ENCODE measurements at places on chromosomes 4 and X.

DNA sequence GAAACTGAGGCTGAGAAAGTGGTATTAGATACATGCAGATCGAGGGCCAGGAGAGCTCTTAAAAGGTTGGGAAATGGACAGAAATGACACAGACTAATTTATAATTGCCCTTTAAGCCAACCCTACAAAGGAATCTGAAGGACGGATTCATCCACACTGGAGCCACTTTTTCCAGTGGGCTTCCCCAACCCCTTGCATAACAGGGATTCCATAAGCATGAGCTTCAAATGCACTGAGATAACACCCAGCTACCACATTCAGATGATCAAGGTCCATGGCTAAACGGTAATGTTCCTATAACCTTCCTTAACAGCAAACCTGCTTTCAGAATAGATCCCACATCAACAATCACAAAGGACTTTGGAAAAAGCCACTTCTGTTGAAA, 34.2 kb downstream of the PLAC1 start:
- DNase-seq, result no peak

DNA sequence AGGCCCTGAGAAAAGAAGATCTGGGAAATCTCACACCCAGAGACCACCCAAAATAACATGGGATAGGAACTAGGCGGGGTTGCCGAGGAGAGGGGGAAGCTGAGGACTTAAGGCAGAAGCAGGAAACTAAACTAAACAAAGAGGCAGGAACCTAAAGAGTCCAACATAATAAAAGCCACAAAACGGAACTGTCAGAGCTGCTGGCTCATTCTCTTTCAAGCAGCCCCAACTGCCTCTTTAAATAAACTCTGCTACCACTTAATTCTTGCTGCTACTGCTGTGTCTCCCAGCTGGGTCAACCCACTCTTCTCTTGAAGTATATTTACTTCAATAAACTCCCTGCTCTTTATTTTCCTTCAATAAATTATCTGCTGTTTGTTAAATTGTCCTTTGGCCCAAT, 44.5 kb downstream of the MAGEB16 start:
- no peak for DNase-seq

DNA sequence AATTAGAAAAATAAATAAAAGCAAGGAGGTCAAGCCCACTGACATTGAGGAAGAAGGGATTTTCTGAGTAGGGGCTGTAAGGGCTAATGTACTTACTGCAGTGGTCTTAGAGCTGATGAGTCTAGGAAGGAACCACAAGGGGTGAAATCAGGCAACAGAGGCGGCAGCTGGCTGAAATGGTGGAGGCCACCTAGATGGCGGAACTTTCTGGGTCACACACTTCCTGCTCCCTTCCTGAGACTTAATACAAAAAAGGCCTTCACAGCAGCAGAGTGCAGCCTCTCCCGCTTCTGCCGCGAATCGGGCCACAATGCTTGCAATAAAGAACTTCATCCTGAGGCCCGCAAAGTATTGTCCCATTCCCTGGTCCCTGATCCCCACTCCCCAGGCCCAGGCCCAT, 15.4 kb downstream of the SNX12 start:
- no peak for DNase-seq

- no peak for DNase-seq
Measured at GRCh38 chr4:145513020-145513621, 31.5 kb downstream of the SMAD1 start.

DNA sequence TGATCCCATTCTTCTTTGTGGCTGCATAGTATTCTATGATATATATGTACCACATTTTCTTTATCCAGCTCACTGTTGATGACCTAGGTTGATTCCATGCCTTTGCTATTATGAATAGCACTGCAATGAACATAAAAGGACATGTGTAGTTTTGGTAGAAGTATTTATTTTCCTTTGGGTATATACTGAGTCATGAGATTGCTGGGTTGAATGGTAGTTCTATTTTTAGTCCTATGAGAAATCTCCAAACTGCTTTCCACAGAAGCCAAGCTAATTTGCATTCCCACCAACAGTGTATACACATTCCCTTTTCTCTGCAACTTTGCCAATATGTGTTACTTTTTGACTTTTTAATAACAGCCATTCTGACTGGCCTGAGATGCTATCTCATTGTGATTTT, 278.3 kb downstream of the PCDH18 start:
- DNase-seq, result no peak

DNA sequence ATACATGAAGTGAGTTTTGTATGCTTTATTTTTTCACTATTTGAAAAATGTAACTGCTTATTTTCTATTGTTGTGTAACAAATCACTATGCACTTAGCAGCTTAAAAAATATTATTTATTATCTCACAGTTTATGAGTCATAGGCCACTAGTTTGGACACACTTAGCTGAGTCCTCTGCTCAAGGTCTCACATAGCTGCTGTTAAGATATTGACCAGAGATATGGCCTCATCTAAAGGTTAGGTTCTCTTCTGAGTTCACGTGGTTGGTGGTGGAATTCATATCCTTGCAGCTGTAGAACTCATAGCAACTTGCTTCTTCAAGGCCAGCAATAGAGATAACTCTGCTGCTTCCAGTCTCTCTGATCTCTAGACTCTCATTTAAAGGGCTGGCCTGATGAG, 534.4 kb downstream of the SPRY1 start:
- DNase-seq, result no peak

DNA sequence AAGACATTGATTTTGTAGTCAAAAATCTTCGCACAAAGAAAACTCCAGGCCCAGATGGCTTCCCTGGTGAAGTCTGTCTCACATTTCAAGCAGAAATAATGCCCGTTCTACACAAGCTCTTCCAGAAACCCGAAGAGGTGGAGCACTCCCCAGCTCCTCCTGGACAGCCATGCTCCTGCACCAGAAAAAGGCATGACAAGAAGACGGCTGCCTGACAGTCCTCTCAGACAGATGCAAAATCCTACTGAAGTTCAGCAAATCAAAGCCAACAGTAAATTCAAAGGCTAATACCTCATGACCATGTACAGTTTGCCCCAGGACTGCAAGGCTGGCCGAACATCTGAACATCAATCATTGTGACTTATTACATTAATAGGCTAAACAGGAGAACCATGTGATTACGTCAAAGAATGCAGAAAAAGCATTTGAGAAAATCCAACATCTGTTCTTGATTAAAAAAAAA, 30.8 kb upstream of the MXD4 start:
- DNase-seq, result no peak

DNA sequence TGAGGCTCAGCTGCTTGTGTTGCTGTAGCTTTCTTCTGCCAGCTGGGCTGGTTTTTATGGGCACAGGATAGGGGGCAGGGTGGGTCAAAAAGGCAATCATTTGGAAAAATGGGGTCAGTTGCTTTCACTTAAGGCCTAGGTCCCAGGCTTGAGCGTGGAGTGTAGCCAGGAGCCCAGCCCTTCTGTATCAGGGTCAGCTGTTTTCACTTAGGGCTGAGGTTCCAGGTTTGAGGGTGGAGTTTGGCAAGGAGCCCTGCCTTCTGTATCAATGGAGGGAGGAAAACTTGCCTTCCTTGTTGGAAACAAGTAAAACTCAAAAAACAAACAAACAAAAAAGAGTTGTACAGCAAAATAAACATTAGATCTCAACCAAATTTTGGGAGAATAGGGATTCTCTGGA, 37.0 kb upstream of the UGT8 start:
- DNase-seq, result no peak

DNA sequence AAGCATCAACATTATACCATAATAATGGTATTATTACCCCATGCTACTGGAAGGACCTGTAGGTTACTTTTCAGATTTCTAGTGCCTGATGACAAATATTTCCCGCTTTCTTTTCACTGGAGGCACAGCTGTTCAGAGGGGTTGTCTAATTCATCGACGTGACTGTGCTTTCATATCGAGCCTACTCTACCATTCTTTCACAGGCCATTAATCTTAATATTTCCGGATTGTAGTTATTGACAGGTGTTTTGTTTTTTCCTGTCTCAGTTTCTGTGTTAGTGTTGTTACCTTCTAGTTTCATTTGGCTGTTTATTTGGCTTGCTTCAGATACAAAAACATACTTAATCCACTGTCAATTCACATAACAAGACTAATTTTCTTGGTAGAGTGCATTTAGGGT, 330.9 kb downstream of the SPOCK3 start:
- DNase-seq, result no peak

DNA sequence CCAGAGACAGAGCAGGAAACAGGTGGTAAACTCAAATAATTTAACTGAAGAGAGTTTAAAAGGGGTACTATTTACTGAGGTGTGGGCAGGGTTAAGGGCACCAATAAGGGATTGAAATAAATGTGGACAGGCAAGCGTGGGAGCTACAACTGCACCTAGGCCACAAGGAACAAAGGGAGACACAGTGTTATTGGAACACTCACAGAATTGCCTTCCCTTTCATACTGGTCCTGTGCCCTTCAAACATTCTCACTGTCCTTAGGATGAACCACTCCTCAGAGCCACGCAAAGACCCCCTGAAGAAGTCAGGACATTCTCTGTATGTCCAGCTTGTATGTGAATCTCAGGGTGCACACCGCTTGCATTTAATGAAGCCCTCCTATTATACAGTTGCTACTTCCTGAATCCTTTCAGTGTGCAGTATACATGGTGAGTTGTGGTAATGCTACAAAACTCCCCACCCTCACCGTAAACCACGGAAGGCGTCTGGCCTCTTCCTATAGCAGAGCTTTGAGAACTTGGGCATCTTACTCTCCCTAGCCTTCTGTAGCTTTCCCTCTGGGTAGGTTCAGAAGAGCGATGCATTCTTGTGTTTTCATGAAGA, 9.6 kb upstream of the MRPL1 start:
- no peak for DNase-seq

- DNase-seq, result no peak
Measured at GRCh38 chr4:112289407-112290253, 3.9 kb upstream of the TIFA start.

DNA sequence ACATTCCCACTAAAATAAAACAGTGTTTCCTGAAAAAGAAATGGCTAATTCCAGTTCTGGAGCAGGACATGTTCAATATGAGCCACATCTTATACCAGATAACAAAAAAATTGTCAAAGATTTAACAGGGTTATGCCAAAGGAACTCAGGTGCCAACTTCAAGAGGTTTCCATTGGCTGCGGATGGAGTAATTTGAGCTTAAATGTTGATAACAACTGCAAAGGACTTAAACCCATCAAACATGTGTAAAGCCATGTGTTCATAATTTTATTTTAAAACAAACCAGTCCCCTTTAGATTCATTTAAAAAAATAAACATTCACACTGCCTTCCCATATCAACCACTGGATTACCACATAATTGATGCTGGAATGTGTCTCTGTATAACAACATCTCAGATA, 156.4 kb upstream of the PCDH18 start:
- no peak for DNase-seq

DNA sequence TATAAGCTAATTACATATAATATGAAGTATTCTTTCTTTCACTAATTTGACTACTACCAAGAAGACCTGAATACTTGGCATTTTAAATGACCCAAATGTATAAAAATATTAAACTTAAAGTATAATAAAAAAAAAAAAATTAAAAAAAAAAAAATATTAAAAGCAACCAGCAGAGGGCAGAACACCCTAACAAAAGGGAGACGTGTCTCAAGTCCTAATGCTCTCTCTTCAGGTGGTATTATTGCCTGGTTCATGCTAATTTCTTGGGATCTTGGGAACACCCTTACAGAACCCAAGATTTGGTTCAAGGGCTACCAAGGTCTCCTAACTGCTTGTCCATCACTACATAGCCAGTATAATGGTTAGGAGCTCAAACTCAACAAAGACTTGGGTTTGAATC, 754.8 kb downstream of the RAB28 start:
- DNase-seq, result no peak

- no peak for DNase-seq
Measured at GRCh38 chrX:9188117-9188516, 154.2 kb upstream of the FAM9B start.

GRCh38 chrX:106899276-106899675, 3.9 kb downstream of the RIPPLY1 start:
- DNase-seq, result no peak

DNA sequence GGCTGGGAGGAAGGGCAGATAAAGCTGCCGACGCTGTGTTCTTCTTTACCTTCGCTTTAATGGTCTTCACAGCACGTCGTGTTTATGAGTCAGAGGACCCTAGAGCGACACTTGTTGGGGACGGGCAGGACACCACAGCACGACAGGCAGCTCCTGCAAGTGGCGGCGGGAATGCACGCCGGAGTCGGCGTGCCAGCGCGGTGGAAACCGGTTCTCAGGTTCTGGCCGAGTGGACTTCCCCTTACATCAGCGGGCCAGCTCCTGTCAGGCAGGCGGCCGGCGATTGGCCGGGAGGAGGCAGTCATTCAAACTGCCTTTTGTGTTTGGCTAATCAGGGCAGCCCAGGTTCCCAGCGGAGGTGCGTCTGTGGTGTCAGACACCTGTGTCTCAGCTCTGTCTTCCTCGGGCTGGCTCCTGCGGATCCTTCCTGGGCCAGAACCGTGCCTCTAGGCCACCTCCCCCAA, 150.9 kb downstream of the SHROOM3 start:
- no peak for DNase-seq

- DNase-seq, result no peak
Measured at GRCh38 chrX:727738-728621, 97.4 kb downstream of the SHOX start.

- no peak for DNase-seq
Measured at GRCh38 chrX:129576539-129576938, 36.5 kb downstream of the OCRL start.

DNA sequence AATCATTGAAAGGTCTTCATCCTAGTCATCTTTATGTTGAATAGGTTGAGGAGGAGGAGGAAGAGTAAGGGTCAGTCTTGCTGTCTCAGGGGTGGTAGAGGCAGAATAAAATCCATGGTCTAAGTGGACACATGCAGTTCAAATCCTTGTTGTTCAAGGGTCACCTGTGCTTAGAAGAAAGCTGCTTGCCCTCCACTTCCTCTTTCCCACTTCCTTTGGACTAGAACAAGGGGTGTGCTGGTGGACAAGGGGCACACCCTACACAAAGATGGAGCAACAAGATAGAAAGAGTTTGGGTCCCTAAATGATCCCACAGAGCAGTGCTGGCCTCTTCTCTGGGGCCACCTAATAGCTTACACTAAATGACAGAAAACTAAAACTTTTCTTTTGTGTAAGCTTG, 47.9 kb downstream of the HSD17B13 start:
- DNase-seq, result no peak

GRCh38 chr4:7007142-7007907, 35.8 kb upstream of the TADA2B start:
- no peak for DNase-seq

Measured in caudate nucleus (tissue), 63 donors.